T-helper 1 cell (primary cell): ENCODE measurements at places on chromosomes 12 and 14.

DNA sequence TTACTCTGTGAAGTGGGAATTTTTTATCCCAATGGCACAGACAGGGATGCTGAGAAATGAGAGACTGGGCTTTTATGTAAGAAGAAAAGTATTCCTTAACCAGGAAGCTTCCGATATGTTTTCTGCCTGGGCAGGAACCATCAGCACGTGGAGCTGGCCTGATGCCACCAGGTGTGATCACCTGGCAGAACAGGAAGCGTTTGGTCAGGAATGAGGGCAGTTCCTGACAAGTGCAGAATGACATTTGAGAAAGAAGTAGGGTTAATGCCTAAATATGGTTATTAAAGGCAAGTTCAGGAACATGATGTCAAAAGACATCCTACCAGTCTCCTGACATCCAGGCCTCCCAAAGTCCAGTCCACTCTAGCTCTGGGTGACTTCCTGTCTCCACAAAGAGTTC, 210.3 kb downstream of the NUAK1 start:
- DNase-seq, result no peak

GRCh38 chr12:124683152-124684124, 116.0 kb upstream of the NCOR2 start:
- no peak for DNase-seq

DNA sequence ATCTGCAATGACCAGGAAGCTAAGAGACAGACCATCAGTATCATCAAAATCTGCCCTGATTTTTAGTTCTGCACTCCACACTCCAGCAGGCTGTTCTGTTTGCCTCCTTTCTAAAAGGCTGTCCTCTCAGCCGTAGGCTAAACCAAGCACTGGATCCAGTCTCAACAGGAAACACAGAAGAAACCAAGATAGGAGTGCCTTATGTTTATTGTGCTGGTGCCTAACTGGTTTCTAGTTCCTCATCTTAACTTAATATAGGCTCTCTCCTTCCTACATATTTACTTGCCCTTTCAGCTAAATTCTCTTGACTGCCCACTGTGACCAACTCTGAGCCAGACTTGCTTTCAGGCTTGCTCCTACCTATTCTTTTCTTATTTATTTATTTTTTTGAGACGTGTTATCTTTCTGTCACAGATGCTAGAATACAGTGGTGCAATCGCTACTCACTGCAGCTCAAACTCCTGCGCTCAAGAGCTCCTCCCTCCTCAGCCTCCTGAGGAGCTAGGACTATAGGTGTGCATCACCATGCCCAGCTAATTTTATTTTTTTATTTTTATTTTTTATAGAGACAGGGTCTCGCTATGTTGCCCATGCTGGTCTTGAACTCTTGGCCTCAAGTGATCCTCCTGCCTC, 30.8 kb downstream of the GALNT4 start:
- no peak for DNase-seq

- DNase-seq, result no peak
Observed at GRCh38 chr14:54600717-54601109, 33.8 kb downstream of the SAMD4A start.

DNA sequence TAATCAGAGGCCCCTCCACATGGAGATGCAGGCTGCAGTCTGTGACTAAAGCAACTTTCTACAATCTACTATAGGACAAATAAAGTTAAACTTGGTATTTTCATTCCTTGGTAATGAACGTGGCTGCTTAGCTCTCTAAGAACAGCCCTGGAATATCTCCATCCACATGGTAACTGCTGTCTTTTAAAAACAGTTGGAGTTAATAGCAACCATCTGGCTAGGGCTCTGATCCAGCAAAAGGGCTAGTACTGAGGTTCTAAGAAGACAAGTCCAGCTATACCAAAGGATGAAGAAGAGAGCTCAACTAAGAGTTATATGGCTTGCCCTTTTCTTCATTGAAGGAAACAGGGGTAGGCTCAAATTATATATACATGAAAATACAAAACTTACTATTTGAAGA, 920.1 kb downstream of the FLRT2 start:
- DNase-seq, result no peak

DNA sequence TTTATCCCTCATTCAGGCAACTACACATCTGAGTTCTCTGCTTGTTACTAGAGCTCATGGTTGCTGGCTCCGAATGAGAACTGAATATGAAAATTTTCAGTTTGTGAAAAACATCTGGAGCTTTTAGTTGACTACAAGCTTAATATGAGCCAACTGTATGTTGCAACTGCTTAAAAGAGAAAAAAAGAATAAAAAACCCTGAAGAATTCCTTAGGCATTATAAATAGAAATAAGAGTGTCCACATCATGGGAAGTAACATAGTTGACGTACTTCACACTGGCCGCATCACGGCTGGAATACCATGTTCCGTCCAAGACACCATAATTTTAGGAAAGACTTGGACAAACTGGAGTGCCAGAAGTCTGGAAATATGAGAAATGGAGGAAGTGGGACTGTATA, 57.9 kb downstream of the PDE3A start:
- no peak for DNase-seq

DNA sequence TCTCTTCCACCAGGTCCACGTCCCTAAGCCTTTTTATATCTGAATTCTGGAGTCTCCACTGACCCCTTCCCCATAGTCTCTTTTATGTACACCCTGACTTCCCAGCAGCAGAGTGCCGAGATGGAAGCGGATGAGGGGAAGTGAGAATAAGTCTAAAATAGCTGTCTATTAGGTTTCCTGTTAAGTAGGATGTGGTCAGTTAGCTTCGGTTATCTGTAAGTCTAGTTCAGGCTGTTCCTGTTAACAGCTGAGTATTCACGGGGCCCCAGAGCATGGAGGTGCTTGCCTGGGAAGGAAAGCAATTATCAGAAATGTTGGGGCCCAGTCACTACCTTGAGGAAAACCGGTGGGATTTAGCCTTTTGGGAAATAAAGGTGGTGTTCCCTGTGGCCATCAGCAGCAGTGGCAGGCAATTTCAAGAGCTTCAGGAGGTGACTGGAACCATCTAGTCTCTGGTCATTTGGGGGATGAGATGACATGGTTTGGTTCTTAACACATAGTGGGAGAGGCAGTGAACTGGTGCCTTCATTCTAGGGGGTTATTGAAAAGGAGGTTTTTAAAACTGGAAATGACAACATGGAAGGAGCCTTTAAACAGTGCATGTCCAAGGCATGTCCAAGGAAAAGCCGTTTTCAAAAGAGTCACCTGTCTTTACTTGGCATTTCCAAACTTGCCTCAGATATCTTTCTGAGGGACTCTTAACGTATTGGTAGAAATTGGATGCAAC, 21.8 kb downstream of the CHST11 start:
- DNase-seq, result no peak

- no peak for DNase-seq
Observed at GRCh38 chr14:103296007-103296406, 38.0 kb upstream of the EIF5 start.

DNA sequence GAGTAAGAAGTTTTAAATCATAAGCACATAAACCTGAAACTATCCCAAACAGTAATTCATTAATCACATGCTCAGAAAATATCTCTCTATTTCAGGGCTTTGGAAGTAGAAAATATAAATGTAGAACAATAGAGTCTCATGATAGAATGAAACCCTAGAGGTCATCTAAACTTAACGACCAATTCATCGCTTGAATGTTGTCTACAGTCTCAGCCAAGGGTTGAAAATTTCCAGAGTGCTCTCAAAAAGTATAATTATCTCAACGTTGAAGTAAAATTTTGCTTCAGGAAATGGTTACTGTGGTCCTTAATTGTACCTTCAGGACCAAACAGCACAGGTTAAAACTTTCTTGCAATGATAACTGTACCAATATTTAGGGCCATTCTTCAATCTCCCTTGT, 1053.6 kb upstream of the SEL1L start:
- no peak for DNase-seq

DNA sequence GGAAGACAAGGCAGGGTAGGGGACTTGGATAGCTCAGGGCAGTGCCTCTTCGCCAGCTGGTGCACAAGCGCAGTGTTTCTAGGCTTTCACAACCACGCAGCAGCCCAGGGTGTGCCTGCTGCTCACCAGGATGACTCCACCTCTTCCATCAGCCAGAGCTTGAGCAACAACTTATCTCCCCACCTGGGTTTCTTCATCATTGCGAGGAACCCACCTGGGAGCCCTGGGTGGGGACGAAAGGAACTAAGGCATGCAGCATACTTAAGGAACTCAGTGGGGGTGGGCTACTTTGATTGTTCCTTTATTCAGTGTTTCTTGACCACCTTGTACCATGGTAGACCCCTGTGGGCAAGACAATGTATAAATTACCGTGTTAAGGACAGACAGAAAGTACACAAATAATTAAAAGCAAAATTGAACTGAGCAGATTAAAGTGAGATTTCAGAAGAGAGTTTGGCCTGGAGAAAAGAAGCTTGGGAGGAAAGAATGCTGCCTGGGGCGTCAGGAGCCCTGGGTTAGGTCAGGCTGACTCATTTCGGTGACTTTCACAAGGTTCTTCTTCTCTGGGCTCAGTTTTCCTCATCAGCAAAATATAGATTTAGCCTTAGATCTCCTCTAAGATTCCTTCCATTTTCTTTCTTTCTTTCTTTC, 22.9 kb downstream of the KRT18 start:
- no peak for DNase-seq

DNA sequence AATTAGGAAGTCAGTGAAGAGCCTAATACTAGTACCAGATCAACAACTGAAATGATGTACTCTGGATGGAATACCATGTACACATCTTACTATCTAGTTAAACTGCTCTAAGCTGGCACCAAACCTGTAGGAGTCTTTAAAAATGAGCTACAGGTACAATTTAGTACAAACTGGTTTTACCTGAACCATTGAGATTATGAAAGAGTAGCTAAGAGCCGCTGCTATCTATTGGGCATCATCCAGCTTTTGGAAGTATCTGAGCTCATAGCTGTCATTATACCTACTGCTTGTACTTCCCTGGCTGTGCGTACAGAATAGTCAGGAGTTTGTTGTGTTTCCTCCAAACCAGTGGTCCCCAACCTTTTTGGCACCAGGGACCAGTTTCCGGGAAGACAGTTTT, 12.4 kb downstream of the TBC1D30 start:
- DNase-seq, result no peak

DNA sequence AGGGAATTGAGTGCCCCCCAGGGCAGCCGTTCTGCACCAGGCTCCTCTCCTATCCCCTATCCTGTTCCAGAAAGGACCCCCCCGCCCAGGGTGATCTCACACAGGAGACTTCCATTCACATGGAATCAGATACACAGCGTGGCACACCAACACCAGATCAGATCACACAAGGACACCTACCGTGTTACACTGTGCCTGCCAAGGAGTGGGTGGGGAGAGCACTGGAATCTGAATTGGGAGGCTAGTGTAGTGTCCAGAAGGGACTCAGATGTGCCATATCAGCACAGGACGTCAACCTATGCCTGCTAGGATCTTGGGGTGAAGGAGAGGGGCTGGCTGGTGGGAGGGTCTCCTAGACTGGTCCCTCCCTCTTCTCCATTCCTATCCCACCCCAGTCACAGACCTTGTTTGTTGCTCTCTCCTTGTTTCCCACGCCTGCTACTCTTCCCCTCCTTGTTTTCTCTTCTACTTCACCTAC, 2.3 kb downstream of the PTMS start:
- no peak for DNase-seq

DNA sequence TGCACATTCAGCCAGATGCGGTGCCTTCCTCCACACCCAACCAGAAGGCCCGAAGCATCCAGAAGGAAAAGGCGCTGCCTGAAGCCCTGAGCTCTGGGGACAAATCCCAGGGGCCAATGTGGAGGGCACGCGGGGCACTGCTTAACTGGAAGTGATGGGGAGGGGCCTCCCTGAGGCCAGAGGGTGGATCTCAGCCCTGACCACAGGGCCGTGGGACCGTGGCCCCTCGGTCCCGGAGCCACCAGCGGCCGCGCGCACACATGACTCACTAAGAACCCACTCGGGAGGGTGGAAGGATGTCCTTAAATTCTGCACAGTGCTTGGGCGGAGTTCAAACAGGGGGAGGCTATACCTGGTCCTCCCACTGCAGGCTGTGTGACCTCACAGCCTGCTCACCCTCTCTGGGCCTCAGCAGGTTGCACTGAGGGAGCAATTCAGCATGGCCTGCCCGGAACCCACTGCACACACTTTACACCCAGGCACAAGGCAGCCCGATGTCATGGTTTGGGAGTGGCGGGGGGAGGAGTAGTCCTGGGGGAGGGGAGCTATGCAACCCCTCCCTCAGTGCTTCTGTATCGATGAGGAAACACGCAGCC, 89.5 kb downstream of the RFLNA start:
- no peak for DNase-seq

- no peak for DNase-seq
Observed at GRCh38 chr12:27965966-27966365, 6.6 kb downstream of the PTHLH start.

DNA sequence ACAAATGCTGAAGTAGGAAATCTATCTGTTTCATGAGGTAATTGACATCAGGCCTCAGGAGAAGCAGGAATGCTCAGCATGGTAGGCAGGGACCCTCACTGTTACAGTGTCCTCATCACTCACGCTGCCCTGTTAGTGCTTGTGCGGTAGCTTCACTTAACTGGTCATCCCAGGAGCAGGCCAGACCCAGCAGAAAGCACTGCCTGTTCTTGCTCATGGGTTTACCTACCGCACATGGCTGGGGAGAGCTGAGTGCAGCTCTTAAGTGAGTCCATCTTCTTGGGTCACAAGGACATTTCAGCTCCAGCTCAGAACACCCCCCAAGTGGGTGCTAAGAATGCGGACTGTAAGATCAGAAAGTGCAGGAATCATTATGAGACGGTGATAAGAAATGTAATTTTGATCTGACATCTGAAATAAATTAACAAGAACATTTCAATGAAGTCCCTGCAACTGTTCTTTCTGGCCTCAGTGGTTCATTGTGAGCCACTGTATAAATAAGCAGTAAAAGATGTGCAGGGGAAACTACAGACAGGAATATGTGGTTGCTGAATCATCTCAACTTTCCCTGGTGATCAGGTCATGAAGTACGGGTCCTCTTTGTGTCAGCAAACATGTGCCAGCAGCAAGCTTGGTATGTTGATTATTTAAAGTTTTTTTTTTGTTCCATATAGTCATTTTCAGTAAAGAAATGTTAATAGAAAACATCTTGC, 757.7 kb upstream of the TMEM132C start:
- no peak for DNase-seq

- DNase-seq, result no peak
Observed at GRCh38 chr14:55589171-55589570, 9.2 kb downstream of the KTN1 start.

DNA sequence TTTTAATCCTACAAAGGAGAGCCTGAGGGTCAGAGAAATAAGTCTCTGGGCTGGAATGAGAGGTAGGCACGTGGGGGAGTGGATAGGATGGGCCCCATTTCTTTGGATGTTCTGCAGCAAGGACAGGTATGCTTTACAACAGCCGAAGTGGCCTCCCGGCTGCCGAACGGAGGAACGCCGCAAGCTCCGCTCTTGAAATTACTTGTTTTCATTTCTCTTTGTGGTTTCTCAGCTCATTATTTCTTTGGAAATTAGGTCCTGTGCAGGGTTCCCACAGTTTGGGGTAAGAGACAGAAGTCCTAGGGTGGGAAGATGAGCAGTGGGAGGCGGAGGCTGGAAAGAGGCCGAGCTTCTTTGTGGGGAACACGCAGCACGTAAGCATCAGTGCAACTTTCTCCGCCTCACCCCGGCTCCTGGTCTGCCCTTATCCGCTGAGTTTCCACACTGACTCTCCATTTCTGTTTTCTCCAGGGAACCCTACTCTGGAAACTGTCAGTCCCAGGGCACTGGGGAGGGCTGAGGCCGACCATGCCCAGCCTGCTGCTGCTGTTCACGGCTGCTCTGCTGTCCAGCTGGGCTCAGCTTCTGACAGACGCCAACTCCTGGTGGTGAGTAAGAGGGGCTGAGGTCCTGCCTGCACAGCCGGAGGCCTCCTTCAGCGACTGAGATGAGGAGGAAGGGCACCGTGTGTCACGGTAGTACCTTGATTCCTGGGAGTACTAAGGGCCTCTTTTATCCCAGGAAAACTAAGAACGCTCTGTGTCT, 2.0 kb downstream of the WNT5B start:
- DNase-seq, result no peak

- DNase-seq, result no peak
Observed at GRCh38 chr12:123502163-123502704, 31.3 kb downstream of the RILPL1 start.
